ENCODE measurements at places on chromosomes 4 and X. TPM values are rescaled to one million over a fixed set of nuclear protein-coding genes. Genes with fewer than 3 reads are reported as not detected.

GRCh38 chrX:74550295-74550802 is 64.1 kb downstream of the RLIM start:
- no peak for DNase-seq

GRCh38 chr4:67765928-67766327 is 11.7 kb upstream of the GNRHR start:
- DNase-seq: no peak

Gene ATP1B4
- total RNA-seq: not detected

DNA sequence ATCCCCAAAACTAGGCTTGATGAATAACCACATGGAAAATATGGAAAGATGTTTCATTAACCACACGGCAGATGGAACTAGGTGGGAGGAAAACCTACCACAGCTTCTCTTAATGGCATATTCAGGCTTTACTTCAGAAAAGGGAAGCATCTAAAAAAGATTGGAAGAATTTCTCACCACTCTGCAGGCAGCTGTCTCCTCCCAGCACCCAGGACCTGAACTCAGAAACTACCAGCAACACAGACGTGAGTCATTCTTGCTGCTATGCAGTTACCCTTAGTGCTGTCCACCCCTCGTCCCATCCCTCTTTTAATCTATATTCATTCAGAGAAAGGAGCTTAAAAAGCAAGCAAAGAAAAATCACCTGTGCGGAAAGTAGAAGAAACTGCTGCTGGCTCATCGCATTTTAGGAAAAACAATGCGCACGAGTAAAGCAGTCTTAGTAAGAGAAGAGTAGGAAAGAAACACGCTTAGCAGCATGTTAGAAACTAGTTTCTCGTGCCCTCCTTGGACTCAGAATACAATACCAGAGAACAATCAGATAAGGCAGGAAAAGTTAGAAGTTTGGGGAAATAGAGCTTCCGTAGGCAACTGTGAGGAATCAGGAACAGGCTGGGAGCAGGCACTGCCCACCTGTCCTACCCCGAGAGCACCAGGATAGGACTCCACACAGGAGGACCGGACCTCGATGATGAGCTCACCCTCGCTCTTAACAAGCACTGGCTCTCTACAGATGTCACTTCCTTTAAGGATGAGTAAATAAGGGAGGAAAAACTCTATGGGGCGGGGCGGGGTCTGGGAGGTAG is 48.1 kb upstream of the ENPP6 start:
- no peak for DNase-seq

DNA sequence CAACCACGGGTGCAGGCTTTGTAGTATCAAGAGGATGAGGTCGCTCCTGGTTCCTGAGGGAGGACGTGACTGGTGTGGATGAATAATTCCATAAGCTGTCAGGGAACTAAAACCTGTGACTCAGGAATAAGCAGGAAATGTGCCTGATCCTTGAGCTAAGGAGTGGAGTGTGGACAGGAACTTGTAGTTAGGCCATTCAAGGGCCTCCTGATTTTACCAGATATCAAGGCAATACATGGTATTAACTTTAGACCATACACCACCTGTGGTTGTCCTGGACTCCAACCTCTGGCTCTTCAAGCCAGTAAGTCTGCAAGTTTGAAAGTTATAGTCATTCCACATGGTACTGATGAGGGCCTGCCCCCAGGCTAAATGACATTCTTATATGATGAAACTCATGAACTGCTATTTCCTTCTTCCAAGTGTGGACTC is 12.1 kb upstream of the ING2 start:
- DNase-seq: no peak

Gene XAGE2
- total RNA-seq: not detected

GRCh38 chrX:102978594-102978993 is 41.5 kb downstream of the RAB40AL start:
- DNase-seq: no peak

Gene RNF212
- 3.5 TPM for total RNA-seq

Gene RASSF6
- 5.9 TPM for total RNA-seq

- no peak for DNase-seq
Observed at GRCh38 chrX:45497290-45497689, 296.6 kb upstream of the DIPK2B start.

GRCh38 chr4:8332038-8332857 is 62.7 kb downstream of the HTRA3 start:
- no peak for DNase-seq

GRCh38 chr4:64539234-64539849 is 130.1 kb upstream of the TECRL start:
- peak; percentile 26 for DNase-seq

Gene STARD8
- total RNA-seq: 9.5 TPM

DNA sequence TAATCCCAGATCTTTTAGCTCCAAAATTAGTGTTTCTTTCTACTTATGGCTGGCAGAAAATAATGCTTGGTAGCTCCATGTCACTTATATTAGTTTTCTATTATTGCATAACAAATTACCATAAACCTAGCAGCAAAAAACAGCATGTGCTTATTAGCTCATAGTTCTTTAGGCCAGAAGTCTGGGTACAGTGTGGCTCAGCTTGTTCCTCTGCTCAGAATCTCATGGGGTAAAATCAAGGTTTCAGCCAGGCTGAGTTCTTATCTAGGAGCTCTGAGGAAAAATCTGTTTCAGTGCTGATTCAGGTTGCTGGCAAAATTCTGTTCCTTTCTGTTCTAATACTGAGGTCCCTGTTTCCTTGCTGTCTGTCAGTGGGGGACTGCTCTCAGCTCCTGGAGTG is 101.1 kb downstream of the CT47B1 start:
- DNase-seq: no peak
